Iris pigment epithelial cell (primary cell): ENCODE measurements at places on chromosomes 7 and 10.

DNA sequence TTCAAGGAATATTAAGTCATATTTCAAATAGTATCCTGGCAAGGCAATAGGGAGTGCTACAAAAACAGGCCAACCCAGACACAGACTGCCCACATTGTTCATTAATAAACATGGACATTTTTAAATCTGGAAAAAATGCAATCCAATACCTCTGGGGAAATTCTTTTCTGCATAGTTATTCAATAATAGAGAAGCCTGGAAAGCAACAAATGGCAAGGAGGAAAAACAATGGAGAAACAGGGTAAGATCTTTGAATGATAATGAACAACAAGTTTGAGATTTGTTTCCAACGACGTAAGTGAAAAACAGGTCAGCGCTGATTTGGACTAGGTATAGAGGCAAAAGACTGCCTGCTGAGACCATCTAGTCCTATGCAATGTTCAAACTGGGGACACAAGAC lies 44.7 kb upstream of the ZNF800 start:
- no peak for DNase-seq

DNA sequence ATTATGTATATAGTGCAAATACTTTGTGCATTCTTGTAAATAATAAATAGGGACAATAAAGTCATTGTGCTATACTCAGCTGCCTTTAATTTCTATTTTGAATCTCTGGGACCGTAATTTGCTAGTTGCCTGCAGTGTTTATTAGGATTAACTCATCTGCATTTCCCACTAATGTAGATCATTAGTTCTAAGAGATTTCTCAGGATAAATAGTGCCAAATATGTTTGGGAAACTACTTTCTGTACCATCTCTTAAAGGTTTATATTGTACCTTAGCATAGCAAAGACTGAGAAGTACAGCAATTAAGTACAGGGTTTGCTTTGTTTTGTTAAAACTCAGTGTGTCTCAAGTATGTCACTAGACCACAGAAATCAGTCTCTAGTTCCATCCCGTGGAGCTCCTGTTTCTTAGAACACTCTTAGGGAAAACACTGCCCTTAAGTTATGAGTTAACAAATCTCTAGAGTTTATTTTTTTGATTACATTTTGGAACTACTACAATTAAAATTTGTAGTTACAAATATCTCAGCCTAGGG lies 26.0 kb downstream of the ADD3 start:
- no peak for DNase-seq

- DNase-seq = no peak
Observed at GRCh38 chr10:62778125-62778524, 26.4 kb upstream of the ADO start.

DNA sequence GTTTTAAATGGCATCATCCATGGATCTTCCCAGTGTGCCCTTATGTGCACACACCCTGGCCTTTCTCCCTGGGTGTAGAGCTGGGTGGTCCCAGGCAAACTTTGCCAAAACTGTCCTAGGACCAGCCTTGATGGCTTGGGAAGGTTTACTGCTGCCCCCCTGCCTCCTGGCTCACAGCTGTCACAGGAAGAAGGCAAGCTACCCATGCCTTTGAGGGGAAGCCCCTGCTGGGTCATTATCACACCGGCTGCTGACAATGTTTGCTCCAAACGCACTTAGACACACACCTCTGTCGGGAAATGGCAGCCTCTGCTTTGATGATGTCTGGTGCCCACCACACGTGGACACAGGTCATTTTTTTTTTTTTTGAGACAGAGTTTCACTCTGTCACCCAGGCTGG lies 25.2 kb upstream of the FIGNL1 start:
- no peak for DNase-seq

GRCh38 chr10:108500396-108500795 lies 1335.9 kb upstream of the SORCS1 start:
- no peak for DNase-seq

DNA sequence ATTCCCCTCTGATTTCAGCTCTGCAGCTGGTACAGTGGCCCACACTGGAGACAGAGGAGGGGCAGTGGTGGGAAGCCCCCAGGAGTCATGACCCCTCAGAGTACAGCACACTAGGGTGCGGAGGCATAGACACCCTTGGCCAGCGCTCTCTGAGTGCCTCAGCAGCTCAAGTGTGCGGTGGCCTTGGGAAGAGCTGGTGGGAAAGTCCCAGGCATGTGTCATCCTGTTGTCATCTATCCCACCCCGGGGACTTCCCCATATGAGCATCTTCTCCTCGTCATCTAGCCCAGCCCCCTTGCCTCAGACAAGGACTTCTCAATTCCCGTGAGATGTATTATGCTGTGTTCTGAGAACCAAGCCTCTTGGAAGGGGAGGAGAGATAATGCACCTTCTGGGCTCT lies 15.6 kb upstream of the PPIF start:
- peak; percentile 94 for DNase-seq

DNA sequence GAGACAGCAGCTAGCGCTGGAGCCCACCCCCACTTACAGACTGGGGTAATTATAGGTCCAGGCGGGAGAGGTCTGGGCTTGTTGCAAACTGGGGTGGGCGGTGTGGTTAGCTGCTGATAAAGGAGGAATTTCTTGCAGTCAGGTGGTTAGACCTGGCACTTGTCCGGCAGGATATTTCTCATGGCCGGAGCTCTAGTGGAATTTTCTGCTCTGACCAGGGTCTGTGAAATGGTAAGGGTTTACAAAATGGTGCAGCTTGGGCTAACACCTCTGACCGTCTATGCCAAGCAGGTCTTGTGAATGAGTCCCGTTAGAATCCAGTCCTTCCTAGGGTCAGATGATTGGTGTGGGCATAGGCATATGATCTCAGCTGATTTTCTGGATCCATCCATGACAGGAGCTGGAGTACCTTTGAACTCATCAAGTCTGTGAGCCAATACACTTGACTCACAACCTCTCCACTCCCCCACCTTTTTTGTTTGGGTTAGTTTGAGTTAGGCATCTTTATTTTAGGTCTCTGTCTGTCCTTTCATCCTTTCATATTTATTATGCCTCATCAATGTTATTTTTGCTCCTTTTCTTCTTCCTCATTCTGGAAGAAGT lies 213.4 kb downstream of the SUGCT start:
- DNase-seq = no peak

GRCh38 chr7:142716596-142716995 lies 32.7 kb upstream of the PRSS1 start:
- DNase-seq = no peak

- no peak for DNase-seq
Observed at GRCh38 chr7:121541457-121541856, 145.3 kb upstream of the FAM3C start.

GRCh38 chr7:30927559-30927958 lies 15.9 kb downstream of the AQP1 start:
- DNase-seq = no peak

DNA sequence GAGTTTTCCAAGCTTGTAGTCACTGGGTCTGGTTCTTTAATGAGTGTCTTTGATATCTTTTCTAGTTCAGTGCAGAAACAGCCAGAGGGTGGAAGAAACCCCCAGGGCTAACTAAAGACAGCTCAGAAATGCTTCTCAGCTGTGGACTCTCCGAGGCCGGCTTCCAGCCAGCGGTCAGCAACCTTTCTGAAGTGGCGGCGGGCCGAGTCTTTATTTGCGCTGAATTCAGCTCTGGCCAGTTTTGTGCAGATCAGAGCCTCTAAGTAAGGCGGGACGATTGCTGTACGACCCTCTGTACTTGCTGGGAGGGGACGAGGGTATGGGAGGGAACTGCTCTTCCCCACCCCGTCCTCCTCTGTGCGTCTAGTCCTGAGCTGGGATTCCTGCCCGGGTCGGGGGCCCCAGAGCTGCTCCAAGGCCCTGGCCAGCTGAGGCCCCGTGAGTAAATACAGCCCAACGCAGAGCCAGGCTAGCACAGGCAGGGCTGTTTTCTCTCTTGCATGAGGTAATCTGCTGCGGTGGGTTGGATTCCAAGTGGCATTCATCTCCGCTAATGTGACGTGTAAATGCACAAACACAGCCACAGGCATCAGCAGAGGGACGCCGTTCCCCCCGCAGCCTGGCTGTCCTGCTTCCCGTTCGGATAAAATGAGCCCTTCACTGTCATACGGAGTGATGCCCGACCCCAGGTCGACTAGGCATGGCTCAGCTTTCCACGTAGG lies 159.8 kb downstream of the PIP4K2A start:
- peak; percentile 92 for DNase-seq

- no peak for DNase-seq
Observed at GRCh38 chr10:77138541-77138940, 499.1 kb downstream of the KCNMA1 start.

DNA sequence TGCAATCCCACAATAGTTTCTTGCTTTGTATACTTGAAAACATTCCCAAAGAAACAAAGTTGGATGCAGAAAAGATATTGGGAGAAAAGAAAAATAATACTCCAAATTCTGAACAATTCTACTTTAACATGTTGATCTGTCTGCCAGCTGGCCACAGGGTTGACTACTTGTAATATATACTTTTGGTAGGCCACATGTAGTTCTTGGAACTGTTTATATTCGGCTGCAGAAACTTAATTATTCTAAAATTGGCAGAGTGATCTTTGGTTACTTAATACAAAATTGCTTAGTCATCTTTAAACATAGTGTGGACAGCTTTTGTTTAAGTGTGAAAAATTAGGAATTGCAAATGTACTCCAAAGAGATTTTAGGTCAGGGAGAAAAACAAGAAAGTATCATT lies 76.0 kb downstream of the CALD1 start:
- DNase-seq = peak; percentile 24

GRCh38 chr7:22907805-22908204 lies 85.2 kb upstream of the TOMM7 start:
- DNase-seq = no peak

DNA sequence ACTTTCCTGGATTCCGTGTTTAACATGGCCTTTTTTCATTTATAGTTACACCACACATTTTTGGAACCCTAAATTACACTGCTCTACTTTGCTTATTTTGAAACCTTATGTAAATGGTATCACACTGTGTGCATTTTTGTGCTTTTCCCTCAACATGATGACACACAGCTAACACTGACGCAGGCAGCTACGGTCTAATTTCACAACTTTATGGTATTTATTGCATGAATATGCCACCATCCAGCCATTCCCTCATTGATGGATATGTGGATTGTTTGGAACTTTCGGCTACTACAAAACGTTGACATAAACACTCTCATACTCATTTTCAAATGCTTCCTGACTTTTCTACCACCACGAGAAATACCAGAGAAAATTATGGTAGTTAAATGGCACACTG lies 6.9 kb downstream of the PAPOLB start:
- DNase-seq = no peak

- DNase-seq = no peak
Observed at GRCh38 chr7:131733604-131734003, 177.2 kb upstream of the PODXL start.

DNA sequence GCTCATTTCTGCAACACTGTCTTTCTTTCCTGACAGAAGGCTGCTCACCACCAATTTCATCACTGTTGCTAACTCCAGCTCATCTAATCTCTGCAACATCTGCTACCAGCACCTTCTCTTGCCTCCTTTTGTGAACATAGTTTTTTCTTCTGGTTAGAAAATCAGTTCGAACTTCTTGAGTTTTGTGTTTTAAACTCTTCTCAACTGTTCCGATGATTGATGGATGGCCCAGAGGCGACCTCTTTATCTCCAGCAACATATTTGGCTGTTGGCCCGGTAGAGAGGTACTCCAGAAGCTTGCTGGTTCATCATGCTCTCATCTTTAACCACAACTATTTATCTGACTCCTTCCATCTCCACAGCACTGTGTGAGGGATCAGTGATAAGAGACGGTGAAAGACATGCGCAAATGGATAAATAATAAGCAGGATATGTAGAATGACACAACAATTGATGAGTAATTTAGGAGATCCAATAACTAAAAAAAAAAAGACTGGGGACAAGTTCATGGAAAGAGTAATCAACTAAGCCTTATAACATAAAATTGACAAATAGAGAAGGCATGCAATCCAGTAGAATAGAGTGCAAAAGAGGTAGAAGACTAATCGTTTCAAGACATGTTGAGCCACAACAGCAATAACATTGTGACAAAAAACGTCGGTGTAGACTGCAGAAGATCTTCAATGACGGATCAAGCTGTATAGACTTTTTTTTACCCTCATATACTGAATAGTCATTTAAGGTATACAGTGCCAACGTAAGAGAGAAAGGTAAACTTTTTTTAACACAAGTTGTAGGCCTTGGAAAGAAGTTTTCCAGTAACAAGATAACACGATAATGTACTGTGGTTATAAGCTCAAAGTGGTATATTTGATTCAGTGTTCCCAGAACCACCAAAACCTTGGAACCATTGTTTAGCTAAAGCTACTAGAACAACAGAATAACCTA lies 152.2 kb downstream of the CRPPA start:
- DNase-seq = peak; percentile 97

- DNase-seq = peak; percentile 54
Observed at GRCh38 chr10:90890347-90890746, 18.6 kb downstream of the RPP30 start.

GRCh38 chr10:120770496-120770895 lies 80.7 kb upstream of the WDR11 start:
- DNase-seq = no peak

DNA sequence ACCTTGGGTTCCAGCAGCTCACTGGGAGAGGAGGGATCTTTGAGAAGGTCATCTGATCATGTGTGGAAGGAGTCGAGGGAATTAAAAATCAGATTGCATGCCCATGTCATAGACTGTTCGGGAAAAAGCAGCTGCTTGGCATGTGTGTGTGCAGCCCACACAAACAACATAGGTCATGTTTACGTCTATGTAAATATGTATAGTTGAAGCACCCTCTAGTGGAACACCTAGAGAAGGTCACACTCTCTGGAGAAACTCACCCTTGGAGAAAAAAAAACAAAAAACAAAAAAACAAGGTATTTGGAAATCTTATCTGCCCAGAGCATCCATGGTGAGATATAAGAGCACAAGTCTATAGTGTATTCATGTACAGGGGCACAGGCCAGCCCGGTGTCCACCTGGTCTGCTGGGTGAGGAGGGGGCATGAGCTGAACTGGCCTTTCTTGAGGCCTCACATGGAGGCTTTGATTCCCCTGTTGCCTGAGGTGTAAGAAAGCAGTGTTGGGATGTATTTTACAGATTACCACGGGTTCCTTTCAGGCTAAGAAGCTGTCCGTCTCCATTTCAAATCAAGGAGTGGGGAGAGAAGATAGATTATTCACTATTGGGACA lies 98.0 kb downstream of the NPY start:
- peak; percentile 21 for DNase-seq

- DNase-seq = peak; percentile 69
Observed at GRCh38 chr10:44253769-44254462, 131.0 kb downstream of the CXCL12 start.

- DNase-seq = peak; percentile 98
Observed at GRCh38 chr7:40437498-40437897, 302.7 kb downstream of the SUGCT start.
